ENCODE measurements at places on chromosomes 13 and 19. TPM values are rescaled to one million over a fixed set of nuclear protein-coding genes. Genes with fewer than 3 reads are reported as not detected.

KCTD4 gene
- 4.3 TPM for total RNA-seq

RASL11A gene
- total RNA-seq = 14.2 TPM

TRPC4 gene
- not detected for total RNA-seq

ZFR2 gene
- total RNA-seq = not detected

ZNF723 gene
- total RNA-seq = not detected

ZNF665 gene
- total RNA-seq = 6.5 TPM

OR7A5 gene
- not detected for total RNA-seq

FXYD7 gene
- not detected for total RNA-seq

C19orf38 gene
- total RNA-seq = not detected

LIM2 gene
- total RNA-seq = not detected

IRS2 gene
- 5.6 TPM for total RNA-seq

PNMA8A gene
- 8.1 TPM for total RNA-seq

BEST2 gene
- total RNA-seq = not detected

AMER2 gene
- total RNA-seq = not detected

NFIC gene
- total RNA-seq = 80.0 TPM

ZNF175 gene
- total RNA-seq = 12.2 TPM

PRR19 gene
- 0.43 TPM for total RNA-seq

CEACAM8 gene
- total RNA-seq = not detected

CTXN1 gene
- total RNA-seq = 1.3 TPM

ZIC2 gene
- total RNA-seq = not detected

ZNF536 gene
- total RNA-seq = not detected
